Activated CD8-positive, alpha-beta T cell treated with anti-CD3 and anti-CD28 coated beads for 36 hours (primary cell): ENCODE measurements at places on chromosomes 12 and 14. TPM values are rescaled to one million over a fixed set of nuclear protein-coding genes. Genes with fewer than 3 reads are reported as not detected.

HNF1A gene
- not detected for total RNA-seq

DNA sequence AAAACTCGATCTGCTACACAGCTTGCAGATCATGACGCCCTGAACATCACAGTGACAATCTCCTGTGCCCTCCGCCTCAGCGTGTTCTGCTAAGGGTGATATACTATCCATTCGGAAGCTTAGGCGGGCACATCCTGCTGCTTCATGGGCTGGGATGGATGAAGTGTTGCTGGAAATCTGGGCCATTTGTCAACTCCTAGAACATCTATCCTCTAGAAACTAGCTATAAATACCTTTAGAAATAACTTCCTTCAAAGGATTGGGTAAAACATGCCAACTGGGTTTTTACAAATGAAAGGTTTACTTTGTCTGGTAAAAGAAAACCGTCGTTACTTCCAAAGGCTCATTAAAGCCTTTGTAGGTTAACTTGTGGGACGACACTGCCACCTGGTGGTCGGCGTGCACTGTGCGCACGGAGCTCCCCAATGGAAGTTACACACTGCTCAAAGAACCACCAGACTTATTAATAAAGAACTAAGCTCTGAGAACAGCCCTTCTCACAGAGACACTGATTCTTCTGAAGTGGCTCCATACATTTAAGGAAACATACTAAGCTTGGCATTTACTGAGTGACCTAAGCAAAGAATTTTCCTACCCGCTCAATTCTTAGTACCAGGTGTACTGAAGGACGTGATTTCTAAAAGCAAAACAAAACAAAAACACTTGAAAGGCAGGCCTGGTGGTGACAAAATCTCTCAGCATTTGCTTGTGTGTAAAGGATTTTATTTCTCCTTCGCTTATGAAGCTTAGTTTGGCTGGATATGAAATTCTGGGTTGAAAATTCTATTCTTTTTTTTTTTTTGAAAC is 21.6 kb upstream of the CACNA2D4 start:
- H3K27me3 ChIP-seq = no peaks in the 10 kb centered on the region
- H3K4me1 ChIP-seq = peaks cover 4% of the 10 kb centered on the region
- DNase-seq = peak; percentile 92
- H3K27ac ChIP-seq = no peak overlapping the region
- H3K36me3 ChIP-seq = peaks cover 22% of the 10 kb centered on the region
- no peak overlapping the region for H3K4me3 ChIP-seq

- H3K4me3 ChIP-seq = no peak overlapping the region
- H3K27me3 ChIP-seq = no peaks in the 10 kb centered on the region
- H3K36me3 ChIP-seq = no peaks in the 10 kb centered on the region
- no peaks in the 10 kb centered on the region for H3K4me1 ChIP-seq
- DNase-seq = no peak
- no peak overlapping the region for H3K27ac ChIP-seq
Observed at GRCh38 chr14:45715946-45716345, 462.9 kb upstream of the MIS18BP1 start.

STYK1 gene
- 1.1 TPM for total RNA-seq

DNA sequence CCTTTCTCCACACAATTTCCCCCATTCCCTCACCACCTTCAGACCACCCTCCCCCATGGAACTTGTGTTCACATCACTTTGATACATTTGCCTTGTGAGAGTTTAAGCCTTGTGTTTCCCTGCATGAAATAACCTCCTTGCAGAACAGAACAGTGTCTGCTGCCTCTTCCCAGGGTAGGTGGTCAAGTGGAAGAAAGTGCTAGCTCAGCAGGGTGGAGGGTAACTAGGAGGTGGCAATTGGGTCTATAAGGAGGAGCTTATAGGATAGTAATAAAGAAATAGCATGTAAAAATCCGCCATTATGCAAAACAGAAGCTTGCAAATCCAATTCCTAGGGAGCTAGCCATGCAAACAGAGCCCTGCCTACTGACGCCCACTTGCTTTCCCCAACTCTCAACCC is 13.9 kb upstream of the KRT8 start:
- no peaks in the 10 kb centered on the region for H3K36me3 ChIP-seq
- no peak for DNase-seq
- H3K27ac ChIP-seq = no peak overlapping the region
- no peak overlapping the region for H3K4me3 ChIP-seq

ENDOU gene
- not detected for total RNA-seq

P3H3 gene
- 2.1 TPM for total RNA-seq

- H3K4me1 ChIP-seq = peaks cover 5% of the 10 kb centered on the region
- no peak for DNase-seq
- no peaks in the 10 kb centered on the region for H3K36me3 ChIP-seq
- H3K27ac ChIP-seq = no peak overlapping the region
Observed at GRCh38 chr12:2383325-2384028, 330.7 kb downstream of the CACNA1C start.

DNA sequence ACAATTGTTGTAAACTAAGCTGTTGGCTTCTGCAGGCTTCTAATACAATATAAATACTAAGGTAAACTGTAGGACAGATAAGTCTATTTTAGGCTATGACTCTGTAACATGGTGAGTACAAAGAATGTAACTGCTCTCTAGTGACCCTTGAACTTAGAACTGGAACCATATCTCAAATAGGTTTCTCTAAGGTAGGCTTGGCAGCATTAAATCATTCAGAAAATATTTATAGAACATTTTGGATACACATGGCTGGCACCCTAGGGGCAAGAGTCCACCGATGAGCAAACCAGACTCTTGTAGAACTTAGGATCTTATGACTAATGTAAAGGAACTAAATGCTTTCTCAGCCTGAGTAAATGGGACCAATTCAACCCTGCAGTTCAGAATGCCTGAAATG is 19.4 kb upstream of the SLC25A3 start:
- H3K4me3 ChIP-seq = no peak overlapping the region
- no peak for DNase-seq
- H3K27ac ChIP-seq = no peak overlapping the region
- H3K36me3 ChIP-seq = no peaks in the 10 kb centered on the region
- H3K27me3 ChIP-seq = no peaks in the 10 kb centered on the region
- no peaks in the 10 kb centered on the region for H3K4me1 ChIP-seq

DNA sequence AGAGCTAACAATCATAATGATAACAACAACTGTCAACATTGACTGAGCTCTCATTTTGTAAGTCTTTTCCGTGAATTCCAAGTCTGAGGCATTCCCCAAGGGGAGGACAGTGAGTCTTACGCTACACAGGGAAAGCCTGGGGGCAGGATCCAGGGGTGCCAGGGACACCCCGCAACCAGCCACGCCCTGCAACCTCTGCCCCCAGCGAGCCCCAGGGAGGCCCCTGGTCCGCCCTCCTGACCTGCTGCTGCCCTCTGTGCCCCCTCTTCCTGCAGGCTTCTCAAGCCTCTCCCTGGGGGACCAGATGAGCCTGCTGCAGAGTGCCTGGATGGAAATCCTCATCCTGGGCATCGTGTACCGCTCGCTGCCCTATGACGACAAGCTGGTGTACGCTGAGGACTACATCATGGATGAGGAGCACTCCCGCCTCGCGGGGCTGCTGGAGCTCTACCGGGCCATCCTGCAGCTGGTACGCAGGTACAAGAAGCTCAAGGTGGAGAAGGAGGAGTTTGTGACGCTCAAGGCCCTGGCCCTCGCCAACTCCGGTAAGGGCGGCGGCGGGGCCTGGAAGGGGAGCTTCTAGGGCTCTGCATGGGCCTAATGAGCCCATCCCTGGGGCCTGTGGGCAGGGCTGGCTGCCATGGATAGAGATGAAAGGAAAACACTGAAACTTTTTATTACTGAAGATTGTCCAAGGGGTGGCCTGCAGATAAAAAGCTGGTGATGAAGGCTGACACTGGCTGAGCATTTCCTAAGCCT is 115.4 kb downstream of the ESRRB start:
- H3K27ac ChIP-seq = no peak overlapping the region
- no peaks in the 10 kb centered on the region for H3K4me1 ChIP-seq

USP44 gene
- 15.2 TPM for total RNA-seq

GRCh38 chr14:91004987-91005386 is 55.5 kb downstream of the RPS6KA5 start:
- H3K27ac ChIP-seq = no peak overlapping the region
- H3K4me1 ChIP-seq = peaks cover 38% of the 10 kb centered on the region
- DNase-seq = no peak

KRT82 gene
- not detected for total RNA-seq

- DNase-seq = no peak
- no peak overlapping the region for H3K27ac ChIP-seq
- H3K4me1 ChIP-seq = peaks cover 68% of the 10 kb centered on the region
- H3K36me3 ChIP-seq = peaks cover 59% of the 10 kb centered on the region
- no peaks in the 10 kb centered on the region for H3K27me3 ChIP-seq
- no peak overlapping the region for H3K4me3 ChIP-seq
Observed at GRCh38 chr12:59600171-59600570, 4.3 kb downstream of the SLC16A7 start.

DNA sequence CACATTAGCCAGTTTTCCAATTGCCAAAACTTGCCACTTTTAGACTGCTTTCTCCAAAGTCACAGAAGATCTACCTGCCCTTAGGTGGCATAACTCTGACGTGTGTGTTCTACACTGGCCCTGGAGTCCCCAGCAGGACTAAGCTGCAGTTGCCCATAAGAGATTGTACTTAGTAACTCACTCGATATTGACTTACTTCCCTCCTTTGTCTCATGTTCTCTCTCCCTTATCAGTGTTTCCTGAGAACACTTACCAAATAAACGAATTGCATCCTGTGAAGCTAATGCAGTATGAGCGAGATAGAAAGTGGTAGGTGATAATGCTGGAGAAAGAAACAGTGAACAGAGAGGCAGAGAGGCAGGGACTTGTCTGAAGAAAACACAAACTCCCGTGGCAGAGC is 117.2 kb downstream of the NUAK1 start:
- peaks cover 14% of the 10 kb centered on the region for H3K27me3 ChIP-seq
- H3K4me3 ChIP-seq = no peak overlapping the region
- H3K36me3 ChIP-seq = no peaks in the 10 kb centered on the region
- no peak overlapping the region for H3K27ac ChIP-seq

DNA sequence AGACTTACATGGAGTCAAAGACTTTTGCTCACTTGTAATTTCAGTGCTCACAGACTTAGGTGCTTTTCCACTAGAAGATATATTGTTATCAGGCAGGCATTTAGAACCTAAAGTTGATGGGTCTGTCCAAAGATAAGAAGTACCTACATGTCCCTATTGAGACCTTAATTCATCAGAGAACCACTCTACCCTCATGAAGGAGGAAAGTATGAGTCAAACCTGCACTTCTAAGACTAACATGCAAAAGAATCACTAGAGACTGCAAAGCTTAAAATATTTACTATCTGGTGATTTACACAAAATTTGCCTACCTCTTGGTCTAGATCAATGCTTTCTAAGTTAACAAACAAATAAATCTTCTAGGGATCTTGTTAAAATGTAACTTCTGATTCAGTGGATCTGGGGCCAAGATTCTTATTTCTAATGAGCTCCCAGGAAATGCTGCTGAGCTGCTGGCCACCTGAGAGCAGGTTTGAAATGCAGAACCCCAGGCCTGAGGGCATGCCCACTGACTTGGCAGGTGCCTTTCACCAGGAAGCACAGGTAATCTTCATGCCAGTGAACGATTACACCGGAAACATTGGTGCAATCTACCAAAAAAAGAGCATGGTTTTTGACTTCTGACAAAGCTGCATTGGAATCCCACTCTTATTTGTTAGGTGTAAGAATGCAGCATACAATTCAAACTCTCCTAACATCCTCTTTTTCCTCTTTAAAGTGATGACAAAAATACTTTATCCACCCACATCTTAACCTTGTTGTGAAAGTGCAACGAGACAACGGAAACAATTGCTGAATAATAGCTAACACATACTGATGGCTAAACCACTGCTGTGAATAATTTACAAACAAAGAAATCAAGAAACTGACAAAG is 214.2 kb downstream of the ADAMTS20 start:
- DNase-seq = no peak
- H3K4me3 ChIP-seq = no peak overlapping the region
- H3K4me1 ChIP-seq = no peaks in the 10 kb centered on the region
- H3K36me3 ChIP-seq = no peaks in the 10 kb centered on the region
- H3K27me3 ChIP-seq = no peaks in the 10 kb centered on the region
- no peak overlapping the region for H3K27ac ChIP-seq

DNA sequence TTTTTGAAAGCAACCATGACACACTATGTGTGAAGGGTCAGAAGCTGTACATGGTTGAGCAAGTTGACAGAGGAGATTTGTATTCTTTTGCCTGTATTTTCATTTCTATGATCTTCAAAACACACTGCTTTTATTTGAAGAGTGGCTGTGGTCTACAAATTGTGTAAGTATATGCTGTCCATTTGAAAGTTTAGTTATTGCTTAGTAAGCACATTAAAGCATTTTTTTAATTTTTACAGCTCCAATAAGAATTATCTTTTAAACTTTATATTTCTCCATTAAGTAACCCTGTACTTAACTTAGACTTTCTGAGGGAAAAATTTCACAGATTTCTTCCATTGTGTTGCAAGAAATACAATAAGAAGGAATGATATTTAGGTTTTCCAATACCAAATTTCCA is 915.2 kb downstream of the SLC6A15 start:
- no peaks in the 10 kb centered on the region for H3K4me1 ChIP-seq
- no peak overlapping the region for H3K4me3 ChIP-seq
- no peak for DNase-seq
- no peak overlapping the region for H3K27ac ChIP-seq
- no peaks in the 10 kb centered on the region for H3K36me3 ChIP-seq

DNA sequence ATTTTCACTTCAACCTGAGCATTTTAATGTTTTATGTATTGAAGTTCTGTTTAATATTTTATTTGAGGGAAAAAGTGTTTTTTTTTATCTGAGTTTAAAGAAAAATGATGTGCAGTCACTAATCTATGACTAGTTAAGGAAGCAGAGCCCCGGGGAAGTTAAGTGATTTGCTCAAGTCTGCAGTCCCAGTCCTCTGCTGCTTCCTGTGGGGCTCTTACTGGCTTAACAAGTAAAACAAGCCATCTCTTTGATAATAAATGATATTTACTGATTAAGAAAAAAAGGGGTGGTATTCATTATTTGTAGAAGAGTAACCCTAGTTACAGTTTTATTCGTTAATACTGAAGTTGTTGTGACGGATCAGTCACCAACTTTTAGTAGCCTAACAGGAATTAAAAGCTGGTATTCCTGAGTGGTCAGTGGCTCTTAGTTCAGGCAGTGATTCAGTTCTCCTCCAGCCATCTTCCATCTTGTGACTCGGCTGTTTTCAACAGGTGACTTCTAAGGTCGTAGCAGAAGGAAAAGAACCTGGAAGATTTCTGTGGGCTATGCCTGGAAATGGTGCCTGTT is 21.7 kb downstream of the BICDL1 start:
- H3K27me3 ChIP-seq = no peaks in the 10 kb centered on the region
- peaks cover 72% of the 10 kb centered on the region for H3K36me3 ChIP-seq
- H3K4me1 ChIP-seq = peaks cover 92% of the 10 kb centered on the region
- peak overlapping the region; percentile 98 for H3K27ac ChIP-seq
- peak; percentile 57 for DNase-seq
